Mesenteric fat pad (tissue), 1 donor: ENCODE measurements at places on chromosomes 6 and 20. TPM values are rescaled to one million over a fixed set of nuclear protein-coding genes. Genes with fewer than 3 reads are reported as not detected.

ZKSCAN8 gene
- 15.1 TPM for total RNA-seq

EYA2 gene
- 32.8 TPM for total RNA-seq

DNA sequence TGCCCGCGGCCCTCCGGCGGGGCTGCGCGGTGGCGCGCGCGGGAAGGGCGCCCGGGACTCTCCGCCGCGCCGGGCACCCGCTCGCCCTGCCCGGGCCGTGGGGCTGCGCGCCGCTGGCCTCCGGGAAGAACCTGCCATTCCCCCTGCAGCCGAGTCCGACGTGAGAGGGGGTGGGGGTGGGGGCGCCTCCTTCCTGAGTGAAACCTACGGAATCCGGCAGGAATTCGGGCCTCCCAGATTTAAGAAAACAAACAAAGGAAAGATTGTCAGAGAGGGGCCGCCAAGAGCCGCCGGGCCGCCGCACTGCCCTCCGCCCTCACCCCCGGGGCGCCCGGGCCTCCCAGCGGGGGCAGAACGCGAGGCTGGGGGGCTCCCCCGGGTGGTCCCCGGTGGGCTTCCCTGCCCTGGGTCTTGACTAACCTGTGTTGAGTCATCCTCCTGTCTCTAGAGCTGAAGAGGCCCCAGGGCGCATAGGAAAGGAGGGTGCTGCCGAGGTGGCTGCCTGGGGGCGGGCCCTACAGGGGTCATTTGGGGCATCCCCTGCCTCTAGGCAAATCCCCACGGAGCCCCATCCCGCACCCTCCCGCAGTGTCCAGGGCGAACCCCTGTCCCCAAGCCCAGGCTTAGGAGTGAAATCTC lies 42.2 kb upstream of the FOXP4 start:
- DNase-seq = no peak

PHIP gene
- total RNA-seq = 21.8 TPM

SLC17A2 gene
- total RNA-seq = not detected

DNA sequence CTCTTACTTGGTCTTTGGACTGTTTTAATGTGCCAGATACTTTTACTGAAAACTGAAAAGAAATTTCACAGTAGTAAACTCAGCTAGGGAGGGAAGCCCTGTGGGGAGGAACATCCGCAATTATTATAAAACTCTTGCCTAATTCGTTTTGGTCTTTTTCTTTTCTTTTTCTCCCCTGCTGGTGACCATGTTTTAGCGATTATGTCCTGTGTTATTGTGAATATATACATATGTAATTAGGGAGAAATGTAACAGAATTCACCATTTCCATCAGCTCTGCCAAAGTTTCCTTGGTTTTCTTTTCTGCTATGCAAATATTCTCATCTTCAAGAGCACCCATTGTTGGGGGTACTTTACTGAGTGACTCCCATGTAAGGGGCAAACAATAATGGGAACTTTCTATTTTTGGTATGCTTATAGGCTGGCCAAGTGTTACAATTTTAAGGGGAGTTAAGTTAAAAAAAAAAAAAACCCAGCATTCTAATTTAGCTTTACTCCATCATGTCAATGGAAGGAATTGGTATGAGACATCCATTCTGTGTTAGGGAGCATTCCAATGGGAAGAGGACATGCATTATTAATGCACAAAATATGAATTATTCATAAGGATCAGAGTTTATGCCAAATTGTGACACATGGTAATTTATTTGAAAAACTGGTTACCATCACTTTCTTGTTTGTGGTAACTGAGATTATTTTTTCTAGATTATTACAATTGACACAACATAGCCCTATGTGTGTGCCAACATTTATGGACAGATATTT lies 2.0 kb downstream of the DOK5 start:
- DNase-seq = no peak
